ENCODE measurements at places on chromosomes 12 and 14.

DNA sequence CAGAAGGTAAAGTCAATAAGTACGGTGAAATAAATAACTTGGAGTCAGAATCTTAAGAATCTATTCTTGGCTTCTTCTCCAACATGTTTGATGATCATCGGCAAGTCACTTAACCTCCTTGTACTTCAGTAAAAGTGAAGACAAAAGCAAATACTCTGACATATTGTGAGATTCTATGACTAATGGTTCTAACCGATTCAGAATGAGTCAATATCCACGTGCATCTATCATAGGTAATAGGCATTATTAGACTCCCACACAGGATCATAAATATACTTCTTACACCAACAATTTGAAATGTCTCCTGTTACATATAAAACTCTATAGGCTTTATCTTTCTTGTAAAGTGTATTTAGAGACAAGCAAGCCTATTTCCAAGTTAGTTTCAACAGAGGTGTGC is 144.4 kb upstream of the ATXN7L3B start:
- no peaks in the 10 kb centered on the region for H3K27me3 ChIP-seq
- no peak overlapping the region for H3K27ac ChIP-seq
- no peaks in the 10 kb centered on the region for H3K36me3 ChIP-seq
- H3K4me3 ChIP-seq, result no peak overlapping the region
- no peak for DNase-seq
- no peaks in the 10 kb centered on the region for H3K4me1 ChIP-seq

DNA sequence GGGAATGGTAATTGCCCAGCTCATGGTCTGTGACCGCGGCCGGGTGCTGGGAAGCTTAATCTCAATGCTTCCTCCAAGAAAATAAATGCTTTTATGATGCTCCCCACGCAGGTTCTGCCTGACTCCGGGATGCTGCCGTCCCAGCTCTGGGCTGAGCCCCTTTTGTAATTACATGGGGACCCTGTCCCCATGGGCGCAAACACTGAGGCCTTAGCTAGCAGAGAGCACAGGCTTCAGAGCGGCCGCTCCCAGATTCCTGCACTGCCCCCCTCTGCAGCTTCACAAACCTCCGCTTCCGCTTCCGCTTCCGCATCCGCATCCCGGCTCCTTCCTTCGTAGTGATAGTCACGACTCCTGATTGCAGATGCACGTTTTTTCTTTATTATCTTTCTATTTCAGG is 129.5 kb downstream of the KIF26A start:
- no peaks in the 10 kb centered on the region for H3K27me3 ChIP-seq
- no peaks in the 10 kb centered on the region for H3K36me3 ChIP-seq
- H3K4me3 ChIP-seq, result no peak overlapping the region
- no peak overlapping the region for H3K27ac ChIP-seq
- peak; percentile 45 for DNase-seq

DNA sequence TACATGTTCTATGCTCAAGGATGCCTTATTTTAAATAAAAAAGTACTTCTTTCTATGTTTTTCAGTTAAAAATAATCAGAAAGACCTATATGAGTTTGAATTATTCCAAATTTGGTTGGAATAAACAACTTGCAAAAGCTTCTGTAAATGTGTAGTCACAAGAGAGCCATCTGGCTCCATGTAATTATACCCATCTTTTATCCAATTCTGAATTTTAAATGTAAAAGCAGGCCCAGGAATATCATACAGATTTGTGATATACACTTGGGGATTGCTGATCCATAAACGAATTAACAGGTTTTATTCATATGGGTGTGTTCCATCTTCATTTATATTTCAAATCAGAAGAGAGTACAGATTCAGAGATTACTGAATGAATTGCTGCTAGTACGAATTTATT is 329.2 kb upstream of the LRFN5 start:
- no peak overlapping the region for H3K27ac ChIP-seq
- H3K36me3 ChIP-seq, result no peaks in the 10 kb centered on the region
- H3K4me1 ChIP-seq, result no peaks in the 10 kb centered on the region
- no peak overlapping the region for H3K4me3 ChIP-seq
- H3K27me3 ChIP-seq, result no peaks in the 10 kb centered on the region

DNA sequence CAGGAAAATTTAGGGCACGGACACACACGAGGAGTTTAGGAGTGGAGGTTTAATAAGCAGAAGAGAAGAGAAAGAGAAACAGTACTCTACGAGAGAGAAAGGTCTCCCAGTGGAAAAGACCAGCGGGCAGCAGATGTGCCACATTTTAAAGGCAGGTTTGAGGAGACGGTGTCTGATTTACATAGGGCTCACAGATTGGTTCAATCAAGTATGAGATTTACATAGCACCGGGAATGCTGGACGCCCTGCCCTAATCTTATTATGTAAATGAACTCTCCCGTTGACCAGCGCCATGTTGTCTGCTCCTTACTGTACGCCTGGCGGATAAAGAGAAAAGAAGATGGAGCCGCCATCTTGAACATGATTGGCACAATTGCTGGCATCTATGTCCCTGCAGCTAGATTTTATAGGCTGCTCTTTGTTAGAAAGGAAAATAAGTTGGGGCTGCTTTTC is 17.9 kb downstream of the NFKBIA start:
- no peak overlapping the region for H3K4me3 ChIP-seq
- no peaks in the 10 kb centered on the region for H3K36me3 ChIP-seq
- H3K4me1 ChIP-seq, result no peaks in the 10 kb centered on the region
- no peak overlapping the region for H3K27ac ChIP-seq
- no peak for DNase-seq

- H3K4me3 ChIP-seq, result no peak overlapping the region
- no peaks in the 10 kb centered on the region for H3K36me3 ChIP-seq
- H3K27me3 ChIP-seq, result no peaks in the 10 kb centered on the region
- H3K4me1 ChIP-seq, result peaks cover 4% of the 10 kb centered on the region
- no peak overlapping the region for H3K27ac ChIP-seq
- DNase-seq, result no peak
Measured at GRCh38 chr14:76232800-76233199, 81.1 kb downstream of the GPATCH2L start.

- H3K4me1 ChIP-seq, result no peaks in the 10 kb centered on the region
- H3K27ac ChIP-seq, result no peak overlapping the region
- no peak overlapping the region for H3K4me3 ChIP-seq
- H3K27me3 ChIP-seq, result no peaks in the 10 kb centered on the region
- no peaks in the 10 kb centered on the region for H3K36me3 ChIP-seq
Measured at GRCh38 chr14:75905147-75905904, 76.5 kb downstream of the TGFB3 start.

DNA sequence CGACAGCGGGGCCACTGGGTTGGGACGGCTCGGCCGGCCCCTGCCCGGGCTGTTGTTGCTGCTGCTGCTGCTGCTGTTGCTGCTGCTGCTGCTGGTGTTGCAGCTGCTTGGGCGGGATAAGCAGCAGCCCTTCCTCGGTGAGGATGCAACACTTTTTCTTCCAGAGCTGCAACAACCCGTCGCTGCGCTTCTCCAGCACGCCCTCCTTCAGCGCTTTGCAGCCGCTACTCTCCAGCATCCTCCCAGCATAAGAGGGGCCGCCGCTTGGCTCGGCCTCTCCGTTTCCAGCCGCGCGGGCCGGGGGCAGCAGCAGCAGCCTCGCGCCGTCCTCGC is 529 bp downstream of the PHLDA1 start:
- H3K4me3 ChIP-seq, result peak overlapping the region; percentile 89
- no peak for DNase-seq
- no peaks in the 10 kb centered on the region for H3K36me3 ChIP-seq
- no peaks in the 10 kb centered on the region for H3K27me3 ChIP-seq
- H3K4me1 ChIP-seq, result no peaks in the 10 kb centered on the region

- H3K4me1 ChIP-seq, result no peaks in the 10 kb centered on the region
- H3K27ac ChIP-seq, result no peak overlapping the region
- no peak for DNase-seq
- no peaks in the 10 kb centered on the region for H3K27me3 ChIP-seq
- H3K36me3 ChIP-seq, result no peaks in the 10 kb centered on the region
Measured at GRCh38 chr12:59298296-59298695, 297.5 kb upstream of the SLC16A7 start.

GRCh38 chr12:15662303-15662980 is 126.7 kb downstream of the EPS8 start:
- no peak overlapping the region for H3K27ac ChIP-seq
- no peaks in the 10 kb centered on the region for H3K27me3 ChIP-seq

GRCh38 chr14:78683206-78683605 is 513.0 kb downstream of the NRXN3 start:
- H3K4me3 ChIP-seq, result no peak overlapping the region
- no peaks in the 10 kb centered on the region for H3K27me3 ChIP-seq

GRCh38 chr12:48296586-48297282 is 54.0 kb downstream of the ZNF641 start:
- peak; percentile 47 for DNase-seq
- no peaks in the 10 kb centered on the region for H3K36me3 ChIP-seq
- no peak overlapping the region for H3K27ac ChIP-seq
- H3K4me3 ChIP-seq, result peak overlapping the region; percentile 58
- no peaks in the 10 kb centered on the region for H3K27me3 ChIP-seq

Data from H1 (cell line).